ENCODE measurements at places on chromosomes 11 and 22.

GRCh38 chr11:28472904-28473303 is 364.7 kb downstream of the METTL15 start:
- no peak for DNase-seq

GRCh38 chr22:35903571-35904335 is 124.9 kb downstream of the RBFOX2 start:
- no peak for DNase-seq

DNA sequence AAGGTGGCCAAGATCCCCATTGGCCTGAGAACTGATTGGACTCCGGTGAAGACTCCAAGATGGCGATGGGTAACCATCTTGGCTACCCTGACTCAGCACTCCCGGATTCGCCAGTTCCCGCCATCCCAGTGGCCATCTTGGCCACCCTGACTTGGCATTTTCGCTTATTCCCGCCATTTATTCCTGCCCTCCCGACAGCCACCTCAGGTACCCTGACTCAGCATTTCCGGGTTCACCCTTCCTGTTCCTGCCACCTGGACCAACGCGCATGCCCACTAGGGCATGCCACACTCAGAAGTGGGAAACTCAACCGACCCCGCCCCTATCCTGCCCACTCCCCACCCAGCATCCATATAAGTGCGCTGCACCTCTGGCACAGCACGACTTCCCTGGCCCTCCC is 7.8 kb downstream of the OR8K5 start:
- no peak for DNase-seq

DNA sequence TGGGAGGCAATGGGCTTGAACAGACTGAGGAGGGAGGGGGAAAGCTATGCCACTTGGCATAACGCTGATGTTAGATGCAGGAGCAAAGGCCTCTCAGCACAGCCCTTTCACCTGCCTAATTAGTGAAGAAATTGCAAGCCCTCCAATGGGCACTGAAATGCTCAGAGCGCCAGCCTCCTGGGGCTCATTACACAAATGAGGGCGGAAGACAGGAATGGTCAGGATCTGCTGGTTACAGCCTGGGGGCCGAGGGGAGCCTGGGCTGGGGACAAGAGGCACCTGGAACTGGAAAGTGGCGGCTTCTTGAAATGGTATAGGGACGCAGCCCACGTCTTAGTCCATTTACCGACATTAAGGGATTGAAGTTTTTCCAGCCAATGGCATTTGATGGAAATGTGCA is 50.2 kb upstream of the PLET1 start:
- no peak for DNase-seq

GRCh38 chr11:66543263-66544107 is 2.4 kb downstream of the ZDHHC24 start:
- DNase-seq, result peak; percentile 12

- DNase-seq, result no peak
These were observed 64.7 kb downstream of the PACSIN2 start for GRCh38 chr22:42950281-42950680.

DNA sequence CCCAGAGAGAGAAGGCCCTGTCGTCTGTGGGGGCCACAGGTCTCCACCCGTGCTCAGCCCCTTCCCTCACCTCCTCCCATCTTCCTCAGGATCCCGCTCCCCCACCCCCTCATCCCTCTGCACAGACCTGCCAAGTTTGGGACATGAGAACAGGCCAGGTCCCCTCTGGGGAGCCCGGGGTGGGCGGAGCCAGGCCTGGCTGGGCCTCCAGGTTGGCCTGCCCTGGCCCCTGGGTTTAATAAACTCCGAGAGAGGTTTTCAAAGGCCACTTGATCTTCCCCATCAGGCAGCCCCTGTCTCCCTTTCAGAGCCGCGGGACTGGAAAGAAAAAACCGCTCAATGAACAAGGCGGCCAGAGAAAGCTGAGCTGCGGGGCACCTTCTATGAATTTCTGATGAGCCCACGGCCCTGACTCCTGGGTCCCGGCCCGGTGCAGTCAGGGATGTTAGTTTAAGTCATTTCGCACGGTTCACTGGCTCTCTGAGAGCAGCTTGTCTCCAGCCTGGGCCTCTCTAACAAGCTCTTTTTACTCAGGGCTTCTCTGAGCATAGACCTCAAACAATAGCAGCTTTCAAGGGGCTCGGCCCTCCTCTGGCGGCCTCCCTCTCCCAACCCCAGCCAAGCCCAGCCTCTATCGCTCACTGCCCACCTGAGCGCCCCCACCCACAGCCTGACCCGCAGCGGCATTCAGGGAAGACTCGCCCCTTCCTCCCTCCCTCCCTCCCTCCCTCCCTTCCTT is 64.8 kb downstream of the RPUSD4 start:
- DNase-seq, result peak; percentile 55

- DNase-seq, result no peak
These were observed 4.0 kb upstream of the WNT11 start for GRCh38 chr11:76209973-76210930.

DNA sequence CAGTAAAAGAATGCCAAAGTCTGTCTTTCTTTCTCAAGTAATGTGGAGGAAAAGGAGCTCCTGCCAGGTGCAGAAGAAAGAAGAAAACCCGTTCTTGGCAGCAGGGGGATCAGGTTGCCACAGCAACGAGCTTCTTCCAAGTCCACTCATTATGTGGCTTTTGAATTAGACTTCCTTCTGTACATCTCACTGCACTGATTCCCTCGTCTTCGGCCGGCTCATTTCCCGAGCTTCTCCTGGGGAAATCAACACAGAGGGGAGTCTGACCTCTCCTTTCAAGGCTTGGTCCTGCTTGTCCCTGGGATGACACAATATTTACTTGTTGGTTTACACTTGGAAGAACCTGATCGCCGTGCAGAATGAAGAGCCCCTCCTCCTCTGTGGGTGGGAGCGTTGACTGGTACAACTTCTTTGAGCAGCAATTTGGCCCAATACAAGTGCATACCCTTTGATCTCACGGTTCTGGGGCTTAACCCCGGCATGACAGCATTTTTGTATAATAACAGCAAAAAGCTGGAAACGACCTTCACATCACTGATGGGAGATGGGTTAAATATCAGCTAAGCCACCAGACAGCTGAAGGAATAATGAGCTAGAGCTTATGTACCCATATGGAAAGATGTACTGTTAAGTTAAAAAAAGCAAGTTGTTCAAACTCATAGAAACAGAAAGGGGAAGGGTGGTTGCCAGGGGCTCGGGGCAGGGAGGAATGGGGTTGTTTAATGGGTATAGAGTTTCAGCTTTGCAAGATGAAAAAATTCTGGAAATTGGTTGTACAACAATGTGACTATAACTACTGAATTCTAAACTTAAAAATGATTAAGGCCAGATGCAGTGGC is 35.4 kb downstream of the MCHR1 start:
- peak; percentile 31 for DNase-seq

DNA sequence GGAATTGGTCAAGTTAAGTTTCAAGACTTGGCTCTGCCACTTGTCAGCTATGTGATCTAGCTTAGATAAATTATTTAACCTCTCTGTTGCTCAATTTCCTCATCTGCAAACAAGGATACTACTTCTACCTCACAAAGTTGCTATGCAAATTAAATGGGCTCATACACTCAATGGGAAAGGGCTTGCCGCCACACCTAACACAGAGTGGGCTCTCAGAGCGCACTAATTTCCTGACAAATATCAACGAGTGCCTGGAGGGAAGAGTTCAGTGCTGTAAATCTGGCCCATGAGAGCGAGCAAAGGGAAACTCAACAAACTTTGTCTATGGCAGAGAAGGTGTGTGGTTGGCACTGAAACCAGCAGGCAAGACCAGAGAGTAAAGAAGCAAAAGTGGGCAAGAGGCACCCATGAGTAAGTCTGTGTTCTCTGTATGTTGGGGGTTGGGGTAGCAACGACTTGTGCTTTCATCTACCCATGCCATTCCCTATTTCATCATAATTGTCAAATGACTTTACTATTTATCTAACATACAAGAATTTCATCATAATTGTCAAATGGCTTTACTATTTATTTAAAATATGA is 60.7 kb upstream of the PHF21A start:
- DNase-seq, result no peak

DNA sequence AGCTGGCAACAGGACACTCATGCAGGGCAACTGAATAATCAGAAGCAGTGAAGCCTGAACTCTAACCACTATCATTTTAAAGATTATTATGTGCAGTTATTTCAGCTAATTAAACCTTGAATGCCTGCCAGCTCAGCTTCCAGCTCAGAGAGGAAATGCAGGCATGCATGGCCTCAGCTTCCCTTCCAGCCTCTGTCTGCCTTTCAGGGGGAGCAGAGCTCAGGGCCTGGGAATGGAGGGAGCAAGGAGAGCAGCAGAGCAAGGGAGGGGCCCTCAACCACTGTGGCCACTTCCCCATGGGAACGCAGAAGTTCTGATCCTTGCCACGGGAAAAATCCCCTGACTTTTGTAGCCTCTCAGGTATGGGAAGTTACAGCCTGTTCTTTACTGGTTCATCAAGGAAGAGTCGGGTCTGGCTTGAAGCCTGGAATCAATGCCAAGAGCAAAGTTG is 32.5 kb upstream of the APLNR start:
- no peak for DNase-seq

DNA sequence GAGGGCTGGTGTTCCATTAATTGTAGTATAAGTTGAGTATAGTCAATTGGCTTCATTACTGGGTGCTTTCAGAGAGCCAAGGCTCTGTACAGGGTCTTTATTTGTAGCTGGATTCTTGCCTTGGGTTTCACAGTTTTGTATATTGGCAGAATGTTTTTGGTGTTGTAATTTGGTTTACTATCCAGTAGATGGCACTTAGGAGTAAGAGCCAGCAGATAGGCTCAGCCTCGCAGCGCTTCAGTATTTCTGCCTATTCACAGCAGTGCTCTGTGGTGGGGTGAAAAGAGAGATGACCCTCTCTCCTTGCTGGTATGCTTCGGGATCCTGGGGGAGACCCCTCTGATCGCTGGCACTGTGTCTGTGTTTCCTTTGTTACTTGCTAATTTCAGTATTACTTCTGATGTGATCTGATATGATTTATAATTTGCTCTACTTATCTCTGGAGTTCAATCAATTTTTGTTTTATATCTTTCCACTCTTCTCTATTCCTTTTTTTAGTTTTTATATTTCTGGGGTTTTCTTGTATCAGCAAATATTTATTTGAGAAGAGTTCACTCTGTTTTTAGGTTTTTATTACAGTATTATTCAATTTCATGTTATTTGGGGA is 52.2 kb downstream of the ANO5 start:
- peak; percentile 53 for DNase-seq

GRCh38 chr11:93984196-93984567 is 37.0 kb upstream of the HEPHL1 start:
- no peak for DNase-seq

DNA sequence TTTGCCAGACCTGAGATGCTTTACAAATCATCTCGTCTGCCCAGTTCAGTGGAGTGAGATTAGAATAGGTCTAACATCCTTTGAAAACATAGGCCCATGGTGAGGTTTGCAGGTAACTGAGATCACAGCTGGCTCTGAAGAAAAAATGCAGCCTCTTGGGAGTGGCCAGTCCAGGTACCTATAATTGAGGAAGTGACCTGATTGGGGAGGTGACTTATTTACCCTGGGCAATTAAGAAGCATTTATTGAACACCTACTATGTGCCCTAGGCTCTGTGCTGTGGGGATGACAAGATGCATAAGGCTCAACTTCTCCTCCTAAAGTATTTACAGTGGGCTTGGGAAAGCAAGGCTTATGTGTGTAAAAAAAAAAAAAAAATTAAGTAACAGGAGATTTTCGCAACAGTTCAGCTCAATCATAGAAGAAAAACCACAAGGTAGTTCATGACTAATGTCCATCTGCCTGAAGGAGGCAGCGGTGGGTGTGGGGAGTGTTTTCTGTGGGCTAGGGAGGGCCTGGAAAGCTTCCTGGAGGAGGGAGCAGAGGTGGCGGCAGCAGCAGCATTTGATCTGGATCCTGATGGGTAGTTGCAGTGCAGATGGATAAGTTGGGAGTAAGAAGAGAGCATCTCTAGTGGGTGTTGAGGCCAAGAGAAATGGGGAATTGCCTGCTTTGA is 16.1 kb downstream of the MICAL2 start:
- DNase-seq, result no peak

- DNase-seq, result no peak
These were observed 677 bp downstream of the DYNC2H1 start for GRCh38 chr11:103109818-103110388.

DNA sequence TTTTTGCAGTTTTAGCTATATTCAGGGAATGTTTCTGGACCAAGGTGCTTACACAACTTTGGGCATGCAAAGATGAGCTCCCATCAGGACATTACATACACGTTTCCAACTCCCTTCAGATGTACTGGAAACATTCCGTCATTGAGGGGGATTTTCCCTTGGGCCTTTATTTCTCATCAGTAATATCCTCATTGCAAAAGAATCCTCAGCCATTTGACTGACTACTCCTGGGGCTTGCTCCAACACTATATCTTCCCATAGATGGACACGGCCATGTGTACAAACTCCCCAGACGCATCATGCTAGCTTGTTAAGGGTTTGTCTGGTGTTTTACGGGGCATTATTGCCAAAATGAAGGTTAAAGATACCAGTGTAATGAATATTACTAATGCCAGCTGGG is 59.3 kb upstream of the NUP160 start:
- no peak for DNase-seq

DNA sequence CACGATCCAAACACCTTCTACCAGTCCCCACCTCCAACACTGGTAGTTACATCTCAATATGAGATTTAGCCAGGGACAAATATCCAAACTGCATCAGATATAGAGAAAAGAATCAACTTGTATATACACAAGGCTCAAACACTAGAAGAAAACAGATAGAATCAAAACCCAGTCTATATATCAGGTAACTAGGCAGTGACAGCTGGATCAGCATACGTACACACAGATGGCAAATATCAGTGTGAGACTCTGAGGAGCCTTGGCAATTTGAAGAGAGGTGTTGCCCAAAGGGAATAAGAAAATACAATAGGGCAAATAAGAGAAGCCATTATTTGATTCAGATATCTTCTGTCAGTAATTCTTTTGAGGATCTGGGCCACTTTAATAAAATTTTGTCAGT is 951.3 kb upstream of the CHORDC1 start:
- DNase-seq, result no peak

GRCh38 chr11:67054836-67055523 is 1.7 kb upstream of the RHOD start:
- DNase-seq, result no peak

DNA sequence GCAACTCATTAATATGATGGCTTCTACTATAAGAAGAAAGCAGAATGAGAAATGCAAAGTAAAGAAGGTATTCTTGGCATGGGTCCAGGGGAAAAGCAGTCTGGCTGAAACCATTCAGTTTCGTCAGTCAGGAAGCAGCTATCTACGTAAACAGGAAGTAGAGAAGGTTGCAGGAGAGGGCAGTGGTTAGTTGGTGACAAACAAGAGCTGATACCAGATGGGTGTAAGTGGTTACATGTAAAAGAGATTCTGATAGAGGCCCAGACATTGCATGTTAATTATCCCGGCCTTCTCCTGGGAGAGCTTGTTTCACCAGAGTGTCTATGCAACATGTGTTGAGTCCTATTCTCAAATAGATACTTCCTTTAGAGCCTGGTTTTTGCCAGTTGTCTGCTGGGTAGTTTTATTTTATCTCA is 58.4 kb upstream of the PSMA1 start:
- DNase-seq, result no peak

GRCh38 chr22:50204571-50204970 is 3.8 kb downstream of the SELENOO start:
- DNase-seq, result no peak

Data from hippocampal formation (tissue), 2 donors.